SK-MEL-5 (cell line): ENCODE measurements at places on chromosomes 3 and 15. TPM values are rescaled to one million over a fixed set of nuclear protein-coding genes. Genes with fewer than 3 reads are reported as not detected.

GRCh38 chr3:45640091-45640507 is 45.5 kb downstream of the LIMD1 start:
- DNase-seq: no peak

Gene KY
- not detected in 2 replicates for total RNA-seq

Gene MINDY4B
- not detected in 2 replicates for total RNA-seq

- no peak for DNase-seq
Measured at GRCh38 chr3:151751161-151751560, 17.4 kb downstream of the AADACL2 start.

DNA sequence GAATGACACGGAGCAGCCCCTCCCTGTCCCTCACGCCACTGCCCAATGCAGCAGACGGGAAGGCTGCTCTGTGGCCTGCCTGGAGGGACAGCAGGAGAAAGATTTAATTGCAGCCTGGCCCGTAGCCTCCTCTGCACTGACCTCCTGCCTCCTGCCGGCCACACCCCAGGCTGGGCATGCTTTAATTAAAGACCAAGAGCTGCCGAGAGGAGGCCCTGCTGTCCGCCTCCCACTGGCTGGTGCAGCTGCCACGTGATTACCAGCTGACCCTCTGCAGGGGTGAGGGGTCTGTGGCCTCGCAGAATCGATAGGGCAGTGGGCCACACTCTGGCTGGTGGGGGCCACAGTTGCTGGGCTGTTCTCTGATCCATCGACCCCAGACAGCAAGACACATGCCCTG is 100.2 kb upstream of the PRR23E start:
- no peak for DNase-seq

Gene FANCD2
- 28.9 and 29.5 TPM in 2 replicates for total RNA-seq

DNA sequence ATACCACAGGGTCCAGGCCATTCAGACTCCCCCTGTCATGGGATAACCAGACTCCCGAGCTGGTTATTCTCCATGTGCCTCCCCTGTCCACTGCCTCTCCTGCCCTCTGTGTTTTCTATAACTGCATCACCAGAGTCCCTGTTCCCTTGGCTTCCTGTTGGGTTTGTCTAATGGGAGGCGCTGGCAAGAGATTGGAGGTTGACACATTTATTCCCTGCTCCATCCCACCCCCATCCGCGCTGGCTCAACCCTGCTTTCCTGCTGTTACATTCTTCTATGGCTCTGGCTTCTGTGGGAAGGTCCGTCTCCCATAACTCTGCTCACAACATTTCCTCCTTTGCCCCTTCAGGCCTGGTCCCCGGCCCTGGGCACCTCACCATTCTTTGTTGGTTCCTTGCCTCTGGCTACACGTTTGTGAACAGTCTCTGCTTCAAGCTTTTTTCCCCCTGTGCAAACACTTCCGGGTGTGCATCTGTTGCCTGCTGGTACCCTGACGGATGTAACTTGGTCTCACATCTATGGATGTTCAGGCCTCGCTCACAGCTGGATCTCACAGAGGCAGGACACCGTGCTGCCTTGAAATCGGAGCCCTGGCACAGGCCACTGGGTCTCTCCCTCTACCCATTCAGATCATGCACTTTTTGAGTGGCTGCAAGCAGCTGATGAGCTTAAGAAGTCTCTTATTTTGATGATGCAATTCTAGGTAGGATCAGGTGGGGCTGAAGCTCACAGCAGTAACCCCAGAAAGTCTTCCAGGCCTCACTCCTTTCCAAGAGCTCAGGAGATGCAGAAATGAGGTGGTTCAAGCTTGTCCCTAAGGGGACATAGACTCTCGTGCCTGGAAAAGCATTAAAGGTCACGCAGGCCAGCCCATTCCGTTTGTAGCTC is 68.6 kb upstream of the ATP13A3 start:
- no peak for DNase-seq

Gene GPR176
- 5.3 and 6.3 TPM in 2 replicates for total RNA-seq

Gene MESP2
- total RNA-seq: 0.13 and 0.27 TPM in 2 replicates

DNA sequence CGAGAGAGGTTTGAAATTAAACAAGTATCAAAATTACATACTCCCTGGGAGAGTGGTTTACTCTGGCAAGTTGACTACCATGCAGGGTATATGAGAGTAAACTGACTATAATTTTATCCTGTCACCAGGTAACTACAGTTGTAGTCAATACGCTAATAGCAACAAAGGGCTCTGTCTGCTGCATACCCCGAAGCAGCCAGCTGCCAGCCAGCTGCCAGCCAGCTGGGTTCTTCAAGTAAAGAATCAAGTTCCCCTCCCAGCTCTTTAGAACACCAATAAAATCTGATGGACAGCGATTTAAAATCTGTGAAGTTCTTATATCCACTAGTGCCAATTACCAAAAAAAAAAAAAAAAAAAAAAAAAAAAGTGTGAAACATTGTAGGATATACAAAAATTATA is 417.7 kb upstream of the CFAP20DC start:
- DNase-seq: no peak
